Stimulated activated CD4-positive, alpha-beta T cell treated with anti-CD3 and anti-CD28 coated beads, Interleukin-4, amount 100 ng/mL, for 4 hours (primary cell): ENCODE measurements at places on chromosomes 2 and 18.

DNA sequence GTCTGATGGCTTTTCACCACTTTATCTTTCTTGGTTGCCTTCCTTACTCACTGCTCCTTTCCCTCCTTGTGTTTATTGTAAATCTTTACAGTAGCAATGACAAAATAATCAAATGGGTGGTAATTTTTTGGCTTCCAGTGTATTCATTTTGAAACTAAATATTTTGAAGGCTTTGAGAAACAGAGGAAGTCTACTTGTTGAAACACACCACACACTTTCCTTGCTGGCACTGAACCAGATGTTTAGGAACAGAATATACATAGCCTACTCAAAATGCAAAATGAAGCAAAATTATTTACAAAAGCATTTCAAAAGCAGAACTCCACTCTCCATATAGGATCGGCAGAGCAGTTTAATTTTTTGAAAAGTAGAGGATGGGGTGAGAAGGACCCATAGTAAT lies 189.8 kb downstream of the LTBP1 start:
- DNase-seq = no peak

DNA sequence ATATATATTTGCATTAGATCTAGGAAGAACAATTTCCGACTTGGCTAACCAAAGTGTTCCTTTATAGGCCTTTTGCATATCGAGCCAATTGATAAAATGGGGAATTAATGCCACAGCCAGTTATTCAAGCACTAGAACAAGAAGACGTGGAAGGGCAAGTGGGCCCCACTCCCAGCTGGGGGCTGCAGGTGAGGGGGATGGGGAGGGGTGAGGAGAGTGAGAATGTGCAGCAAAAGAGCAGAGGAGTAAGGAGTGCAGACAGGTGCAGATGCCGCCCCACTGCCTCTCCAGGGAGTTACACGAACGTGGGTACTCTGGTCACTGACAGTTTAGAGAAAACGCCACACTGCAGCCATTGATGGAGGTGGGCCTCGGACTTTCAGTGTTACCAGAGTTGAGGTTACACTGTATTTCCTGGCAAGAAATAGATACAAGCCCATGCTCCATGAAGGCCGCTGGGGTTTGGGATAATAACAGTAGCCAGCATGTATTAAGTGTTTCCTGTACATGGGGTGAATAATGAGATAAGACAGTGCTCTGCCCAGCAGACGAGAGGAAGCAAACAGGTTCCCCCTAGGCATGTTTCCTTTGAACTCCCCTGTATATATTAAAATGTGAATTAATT lies 40.9 kb downstream of the GORASP2 start:
- DNase-seq = no peak

DNA sequence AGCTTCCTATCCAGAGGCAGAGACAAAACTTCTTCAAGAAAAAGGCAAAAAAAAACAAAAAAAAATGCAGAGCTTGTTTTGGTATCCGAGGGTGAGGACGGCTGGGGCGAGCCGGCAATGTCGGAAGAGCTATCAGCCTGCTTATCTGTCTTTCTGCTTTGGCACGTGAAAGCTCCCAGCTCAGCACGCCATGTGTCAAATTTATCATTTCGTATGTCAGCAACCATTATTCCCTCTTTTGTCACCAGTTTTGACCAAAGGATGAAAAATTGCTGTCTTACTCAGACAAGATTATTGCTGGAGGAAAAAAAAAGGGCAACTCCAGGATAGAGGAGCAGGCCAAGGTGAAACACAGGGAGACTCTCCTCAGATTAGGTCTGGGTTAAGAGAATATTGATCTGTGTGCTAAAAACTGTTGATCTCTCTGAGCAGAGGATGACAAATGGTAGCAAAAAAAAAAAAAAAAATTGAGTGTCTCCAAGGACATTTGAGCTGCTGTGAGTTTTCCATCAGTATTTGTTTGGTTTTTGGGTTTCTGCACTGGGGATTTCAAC lies 532.0 kb upstream of the POU3F3 start:
- DNase-seq = no peak

- DNase-seq = no peak
Observed at GRCh38 chr2:24334245-24334633, 26.1 kb downstream of the ITSN2 start.

DNA sequence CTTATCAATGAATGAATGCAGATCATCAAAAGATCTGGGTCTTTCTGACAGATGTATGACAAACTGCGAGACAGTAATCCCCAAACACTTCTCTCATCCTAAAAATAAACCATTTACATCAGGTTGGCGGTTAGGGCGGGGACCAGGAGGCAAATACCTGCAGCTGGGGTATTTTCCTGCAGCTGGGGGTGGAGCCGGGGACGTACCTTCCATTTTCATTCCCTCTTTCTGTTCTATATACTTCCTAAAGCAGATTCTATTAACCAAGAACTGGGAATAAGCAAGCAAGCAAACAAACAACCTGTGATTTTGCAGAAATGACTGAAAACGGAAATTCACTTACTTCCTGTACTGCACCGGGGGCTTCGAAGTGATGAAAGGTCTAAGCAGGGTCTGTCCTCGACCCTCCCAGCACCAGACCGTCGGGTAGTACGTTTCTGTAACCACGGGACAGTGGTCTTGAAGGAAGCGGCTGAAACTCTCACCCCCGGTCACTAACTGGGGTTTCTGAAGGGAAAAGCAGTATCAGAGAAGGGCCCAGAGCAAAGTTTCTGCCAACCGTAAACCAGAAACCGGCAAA lies 1.2 kb downstream of the ABHD3 start:
- peak; percentile 5 for DNase-seq

DNA sequence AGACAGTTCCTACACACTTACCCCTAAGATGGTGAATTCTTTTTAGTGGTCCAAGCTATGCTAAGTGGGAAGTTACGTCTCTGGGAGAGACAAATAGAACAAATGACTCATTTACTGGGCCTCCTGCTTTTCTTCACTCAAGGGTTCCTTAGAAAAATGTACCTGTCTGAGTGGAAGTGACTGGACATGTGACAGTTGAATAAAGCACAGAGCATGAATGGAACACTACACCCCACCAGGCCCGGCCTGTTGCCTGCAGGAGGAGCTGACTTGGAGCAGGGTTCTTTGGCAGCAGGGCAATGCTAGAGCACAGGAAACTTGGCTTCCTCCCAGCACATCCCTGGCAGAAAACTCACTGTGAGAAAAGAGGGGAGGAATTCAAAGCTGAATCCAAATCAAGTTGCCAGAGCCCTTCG lies 451.0 kb upstream of the SETBP1 start:
- DNase-seq = no peak
